Thoracic aorta (tissue), 2 donors: ENCODE measurements at places on chromosomes 11 and 22.

DNA sequence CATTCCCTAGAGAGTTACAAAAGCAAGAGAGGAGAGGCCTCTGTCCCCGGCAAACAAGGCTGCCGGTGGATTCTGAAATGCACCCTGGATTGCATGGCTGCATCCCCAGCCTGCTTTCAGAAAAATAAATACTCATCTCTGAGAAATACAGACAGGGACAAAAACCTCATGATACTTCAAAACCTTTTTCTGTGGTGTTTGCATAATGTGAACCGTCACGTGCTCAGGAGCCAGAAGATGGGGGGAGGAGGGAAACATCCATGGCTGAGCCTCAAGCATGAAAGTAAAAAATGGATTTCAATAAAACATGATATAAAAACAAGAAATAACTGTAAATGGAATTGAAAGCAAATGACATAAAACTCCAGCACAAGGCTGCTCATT lies 198.5 kb upstream of the NCAM1 start:
- H3K4me1 ChIP-seq, result peaks cover 10% of the 10 kb centered on the region
- no peak overlapping the region for H3K4me3 ChIP-seq
- no peaks in the 10 kb centered on the region for H3K27me3 ChIP-seq
- DNase-seq, result no peak
- no peaks in the 10 kb centered on the region for H3K36me3 ChIP-seq

- peak; percentile 99 for DNase-seq
- peak within 1 kb of the TSS; percentile 84 for H3K4me3 ChIP-seq
- no peaks in the 10 kb centered on the region for H3K36me3 ChIP-seq
- peak within 1 kb of the TSS; percentile 89 for H3K27ac ChIP-seq
Measured at GRCh38 chr22:20858615-20859416, at the start of the genes PI4KA and SNAP29. Gene PI4KA, minus strand, starts transcription at chr22:20858811. Its CDS starts 86 bp downstream, at chr22:20858725. Gene SNAP29, plus strand, starts transcription at chr22:20859007. Its CDS starts 104 bp downstream, at chr22:20859111.

DNA sequence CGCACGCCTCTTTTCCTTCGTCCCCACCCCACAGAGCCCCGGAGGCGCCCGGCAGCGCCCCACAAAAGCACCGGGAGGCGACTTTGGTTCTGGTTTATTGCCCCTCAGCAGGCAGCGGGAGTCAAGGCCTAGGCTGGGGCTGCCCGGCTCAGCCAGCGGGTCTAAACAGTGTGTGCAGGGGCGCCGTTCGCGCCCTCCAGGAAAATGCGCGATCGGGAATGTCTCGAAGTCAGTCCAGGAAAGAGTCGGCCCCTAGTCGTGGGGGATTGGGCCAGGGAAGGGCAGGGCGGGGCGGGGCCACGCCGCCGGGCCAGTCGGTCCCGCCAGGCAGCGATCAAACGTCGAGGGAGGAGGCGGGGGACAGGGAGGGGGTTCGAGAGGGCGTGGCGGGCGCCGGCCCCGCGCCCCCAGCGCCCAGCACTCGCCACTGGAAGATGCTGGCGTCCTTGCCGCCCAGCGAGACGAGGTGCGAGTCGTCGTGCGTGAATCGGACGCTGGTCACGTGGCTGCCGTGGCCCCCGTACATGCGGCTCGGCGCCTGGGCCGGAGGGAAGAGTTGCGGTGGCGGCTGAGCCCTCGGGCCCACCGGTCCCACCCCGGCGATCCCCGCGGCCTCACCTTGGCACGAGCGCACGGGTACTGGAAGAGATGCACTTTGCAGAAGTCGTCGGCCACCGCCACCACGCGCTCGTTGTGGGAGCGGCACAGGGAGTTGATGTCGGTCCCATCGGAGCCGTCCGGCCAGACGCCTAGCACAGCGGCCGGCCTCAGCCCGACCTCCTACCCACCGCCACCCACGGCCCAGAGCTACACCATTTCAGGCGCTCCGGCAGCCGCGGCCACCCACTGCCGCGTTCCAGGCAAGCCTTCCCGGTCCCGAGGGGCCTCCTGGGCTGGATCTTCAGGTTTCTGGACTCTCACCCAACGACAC lies 741 bp upstream of the MTA2 start:
- no peak for DNase-seq
- H3K4me3 ChIP-seq, result peak overlapping the region; percentile 98
- peak overlapping the region; percentile 99 for H3K27ac ChIP-seq

GRCh38 chr22:17773606-17774205 lies 563 bp downstream of the BID start:
- H3K4me3 ChIP-seq, result peak overlapping the region; percentile 81
- peaks cover 3% of the 10 kb centered on the region for H3K4me1 ChIP-seq
- no peak for DNase-seq
- H3K36me3 ChIP-seq, result no peaks in the 10 kb centered on the region

DNA sequence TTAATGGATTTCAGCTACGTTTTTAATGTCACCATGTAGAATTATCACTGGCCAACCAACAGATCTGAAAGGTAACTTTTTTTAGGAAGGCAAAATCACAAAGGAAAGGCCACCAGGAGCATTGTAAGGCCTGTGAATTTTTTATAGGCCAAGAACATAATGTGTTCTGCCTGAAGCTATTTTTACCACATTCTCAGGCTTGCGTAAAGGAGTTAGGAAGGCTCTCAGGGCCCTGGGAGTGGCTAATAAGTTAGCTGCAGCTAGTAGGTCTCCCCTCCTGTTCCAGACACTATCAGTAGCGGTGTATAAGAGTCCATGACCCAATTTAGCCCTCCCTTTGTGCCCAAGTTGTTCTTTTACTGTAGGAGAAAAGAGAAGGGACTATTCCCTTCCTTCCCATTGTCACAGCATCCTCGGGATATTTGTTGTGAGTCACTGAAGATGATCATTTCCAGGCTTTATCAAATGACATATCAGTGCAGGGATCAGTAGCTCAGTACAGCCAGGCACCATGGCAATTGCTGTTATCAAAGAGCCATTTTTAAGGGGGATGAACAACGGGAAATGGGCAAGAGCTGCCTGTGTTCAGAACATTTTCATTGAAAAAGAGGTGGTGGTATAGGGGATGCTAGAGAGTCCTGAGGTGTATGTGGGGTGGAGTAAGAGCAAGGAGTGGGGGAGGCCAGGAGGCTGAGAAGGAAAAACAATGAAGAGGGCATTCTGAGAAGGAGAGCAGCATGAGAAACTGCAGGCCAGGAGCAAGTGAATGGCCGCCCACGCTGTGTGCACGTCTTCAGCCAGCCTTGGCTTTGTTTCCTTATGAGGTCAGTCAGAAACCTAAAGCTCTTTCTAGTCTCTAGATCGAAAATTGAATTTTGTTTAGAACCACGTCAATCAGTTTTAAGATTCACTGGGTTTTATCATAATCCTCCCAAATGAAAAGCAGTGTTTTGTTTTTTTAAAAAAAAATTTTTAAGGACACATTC lies 940.3 kb downstream of the NTM start:
- DNase-seq, result no peak
- no peaks in the 10 kb centered on the region for H3K27me3 ChIP-seq
- no peak overlapping the region for H3K27ac ChIP-seq
- H3K4me3 ChIP-seq, result no peak overlapping the region

GRCh38 chr11:69127081-69127850 lies 28.5 kb upstream of the SMIM38 start:
- peak overlapping the region; percentile 8 for H3K4me3 ChIP-seq
- no peaks in the 10 kb centered on the region for H3K27me3 ChIP-seq
- DNase-seq, result no peak
- peaks cover 34% of the 10 kb centered on the region for H3K4me1 ChIP-seq
- no peaks in the 10 kb centered on the region for H3K36me3 ChIP-seq

DNA sequence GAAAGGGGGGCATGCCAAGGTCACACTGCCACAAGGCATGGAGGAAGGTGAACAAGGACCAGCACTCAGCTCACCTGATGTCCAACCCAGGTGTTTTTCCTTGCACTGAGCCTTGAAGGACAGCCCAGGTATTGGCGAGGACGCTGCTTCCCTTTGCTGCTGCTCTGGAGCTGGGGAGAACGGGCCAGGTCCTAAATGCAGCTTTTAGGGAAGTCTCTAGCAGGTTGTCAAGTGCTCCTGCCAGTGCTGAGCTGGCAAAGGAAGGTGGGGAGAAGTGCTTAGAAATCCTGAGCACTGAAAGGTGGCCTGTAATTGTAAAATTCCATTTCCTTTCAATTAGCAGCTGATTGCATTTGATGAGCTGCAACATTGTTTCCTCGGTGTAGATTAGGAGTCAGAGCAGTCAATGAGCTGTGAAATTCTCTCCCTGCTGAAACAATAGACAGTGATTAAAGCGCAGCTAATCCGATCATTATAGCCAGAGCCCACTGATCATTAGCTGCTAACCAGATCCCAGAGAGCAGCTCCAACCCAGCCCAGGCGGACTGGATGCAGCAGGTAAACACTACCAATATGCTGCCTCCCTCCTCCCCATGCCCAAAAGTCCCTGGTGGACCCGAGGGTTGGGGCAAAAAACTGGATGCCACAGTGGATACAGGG lies 507.6 kb downstream of the INSC start:
- no peak for DNase-seq
- H3K27me3 ChIP-seq, result no peaks in the 10 kb centered on the region
- no peaks in the 10 kb centered on the region for H3K36me3 ChIP-seq

- peak; percentile 57 for DNase-seq
- peak overlapping the region; percentile 59 for H3K4me3 ChIP-seq
- no peak overlapping the region for H3K27ac ChIP-seq
Measured at GRCh38 chr11:86041975-86042378, 26.9 kb downstream of the PICALM start.

DNA sequence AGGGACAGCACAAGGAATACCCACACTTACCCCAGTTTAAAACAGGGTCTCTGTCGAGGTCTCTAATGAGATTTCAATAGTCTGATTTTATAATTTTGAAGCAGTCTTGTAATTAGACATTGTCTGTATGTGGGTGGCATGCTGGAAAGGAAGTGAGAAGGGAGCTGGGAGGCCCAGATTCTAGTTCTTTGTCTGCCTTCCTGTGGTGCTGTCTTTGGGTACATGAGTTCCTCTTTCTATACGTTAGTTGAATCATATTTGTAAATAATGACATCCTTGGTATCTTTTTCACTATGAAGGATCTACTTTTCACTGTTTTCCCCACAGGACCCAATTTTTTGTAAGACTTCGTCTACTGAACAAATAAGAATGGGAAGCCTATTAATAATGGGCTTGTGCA lies 42.0 kb upstream of the TENM4 start:
- no peaks in the 10 kb centered on the region for H3K4me1 ChIP-seq
- H3K4me3 ChIP-seq, result no peak overlapping the region
- no peaks in the 10 kb centered on the region for H3K36me3 ChIP-seq
- DNase-seq, result no peak
- no peak overlapping the region for H3K27ac ChIP-seq

- H3K36me3 ChIP-seq, result no peaks in the 10 kb centered on the region
- peaks cover 5% of the 10 kb centered on the region for H3K4me1 ChIP-seq
- no peak overlapping the region for H3K27ac ChIP-seq
- no peak overlapping the region for H3K4me3 ChIP-seq
- H3K27me3 ChIP-seq, result no peaks in the 10 kb centered on the region
- no peak for DNase-seq
Measured at GRCh38 chr11:126483621-126484195, 128.2 kb downstream of the ST3GAL4 start.

- H3K27me3 ChIP-seq, result no peaks in the 10 kb centered on the region
- H3K4me3 ChIP-seq, result no peak overlapping the region
- H3K27ac ChIP-seq, result no peak overlapping the region
- no peak for DNase-seq
Measured at GRCh38 chr11:132471466-132471865, 1060.8 kb downstream of the OPCML start.

GRCh38 chr11:62627713-62628112 lies 5.9 kb upstream of the B3GAT3 start:
- no peak overlapping the region for H3K27ac ChIP-seq
- no peak overlapping the region for H3K4me3 ChIP-seq
- H3K27me3 ChIP-seq, result no peaks in the 10 kb centered on the region
- no peaks in the 10 kb centered on the region for H3K4me1 ChIP-seq
- no peak for DNase-seq

DNA sequence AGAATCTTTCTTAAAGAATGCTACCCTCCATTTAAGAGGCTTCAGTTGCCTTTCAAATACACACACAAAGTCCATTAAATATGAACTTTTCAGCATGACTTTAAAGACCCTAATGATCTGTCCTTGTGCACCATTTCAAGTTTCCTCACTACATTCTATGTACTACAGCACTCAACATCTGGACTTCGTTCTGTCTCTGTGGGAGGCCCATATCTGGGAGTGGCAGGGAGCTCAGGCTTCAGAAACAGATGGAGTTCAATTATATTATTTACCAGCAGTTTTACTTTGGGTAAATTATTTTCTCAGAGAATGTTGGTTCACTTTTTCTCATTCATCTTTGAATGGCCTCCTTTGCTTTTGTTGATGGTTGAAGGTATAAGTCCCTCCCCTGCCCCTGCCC lies 67.4 kb downstream of the ANO3 start:
- H3K27me3 ChIP-seq, result no peaks in the 10 kb centered on the region
- DNase-seq, result no peak
- H3K4me3 ChIP-seq, result no peak overlapping the region
- no peak overlapping the region for H3K27ac ChIP-seq

DNA sequence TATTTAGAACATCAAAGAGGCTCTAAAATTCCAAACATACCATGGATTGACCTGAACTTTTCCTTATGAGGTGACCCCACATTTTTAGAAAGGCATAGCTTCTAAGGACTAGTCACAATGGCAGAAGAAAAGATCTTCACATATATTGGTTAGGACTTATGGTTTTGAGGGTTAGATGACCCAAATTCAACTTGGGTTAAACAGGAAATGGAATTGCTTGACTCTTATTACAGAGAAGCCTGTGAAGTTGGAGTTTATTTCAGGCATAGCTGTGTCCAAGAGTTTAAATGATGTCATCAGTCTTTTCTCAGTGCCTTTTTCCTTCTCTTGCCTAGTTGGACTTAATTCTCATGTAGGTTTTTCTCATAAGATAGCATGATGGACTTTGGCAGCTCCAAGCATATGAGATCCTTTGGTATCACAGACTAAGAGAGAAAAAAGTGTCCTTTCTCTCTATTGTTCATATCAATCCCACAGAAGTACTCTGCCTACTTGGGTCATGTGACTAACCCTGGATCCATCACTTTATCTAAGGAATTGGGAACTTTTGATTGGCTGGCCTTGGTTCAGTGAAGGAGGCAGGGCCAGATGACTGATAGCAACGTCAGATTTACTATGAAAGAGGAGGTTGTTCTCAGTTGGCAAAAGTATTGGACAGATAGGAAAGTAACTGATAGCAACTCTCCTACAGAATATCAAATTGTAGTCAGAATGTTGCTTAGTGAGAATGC lies 17.3 kb upstream of the RAG1 start:
- no peaks in the 10 kb centered on the region for H3K36me3 ChIP-seq
- H3K27me3 ChIP-seq, result no peaks in the 10 kb centered on the region
- no peaks in the 10 kb centered on the region for H3K4me1 ChIP-seq
- no peak overlapping the region for H3K4me3 ChIP-seq
- no peak overlapping the region for H3K27ac ChIP-seq
- DNase-seq, result no peak

DNA sequence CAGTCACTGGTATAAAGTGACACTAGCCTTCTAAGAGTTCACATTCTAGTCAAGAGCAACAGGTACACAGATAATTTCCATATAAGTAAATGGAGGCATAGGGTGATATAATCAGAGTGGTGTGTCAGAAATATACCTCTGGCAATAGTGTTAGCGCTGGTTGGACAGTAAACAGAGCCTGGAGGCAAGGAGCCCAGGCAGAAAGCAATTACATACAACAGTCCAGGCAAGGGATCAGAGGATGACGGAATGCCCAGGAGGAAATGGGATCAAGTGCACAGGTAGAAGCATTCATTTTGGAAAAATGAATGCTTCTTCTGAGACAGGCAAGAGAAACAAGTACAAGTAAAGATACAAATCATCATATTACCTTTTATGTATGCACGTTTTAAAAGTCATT lies 36.2 kb upstream of the MMP13 start:
- no peak overlapping the region for H3K4me3 ChIP-seq
- H3K27ac ChIP-seq, result no peak overlapping the region
- H3K27me3 ChIP-seq, result no peaks in the 10 kb centered on the region
- no peaks in the 10 kb centered on the region for H3K36me3 ChIP-seq

GRCh38 chr11:75667255-75667830 lies 1.5 kb downstream of the MAP6 start:
- H3K27me3 ChIP-seq, result no peaks in the 10 kb centered on the region
- peak overlapping the region; percentile 53 for H3K27ac ChIP-seq
- no peaks in the 10 kb centered on the region for H3K36me3 ChIP-seq
- peaks cover 18% of the 10 kb centered on the region for H3K4me1 ChIP-seq
- DNase-seq, result no peak
